CD4-positive, alpha-beta memory T cell (primary cell): ENCODE measurements at places on chromosomes 2 and 18.

GRCh38 chr2:148699830-148700229 is 55.3 kb downstream of the EPC2 start:
- DNase-seq: no peak

DNA sequence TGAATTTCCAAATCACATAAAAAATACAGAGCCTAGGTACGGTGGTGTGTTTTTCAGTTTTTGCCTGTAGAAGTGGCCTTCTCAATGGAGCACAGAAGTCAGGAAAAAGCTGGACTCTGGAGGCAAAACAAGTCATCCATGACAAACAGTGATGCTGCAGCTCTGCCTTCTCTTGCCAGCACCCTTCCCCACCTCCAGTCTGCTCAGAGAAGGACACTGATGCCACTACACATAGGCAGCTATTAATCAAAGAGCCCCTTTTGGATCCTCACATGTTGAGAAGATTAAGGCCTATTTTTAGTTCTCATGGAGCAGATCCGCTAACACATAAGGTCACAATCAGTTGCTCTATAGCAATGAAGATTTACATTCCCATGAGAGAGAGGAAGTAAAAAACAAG is 181.6 kb upstream of the GALNT5 start:
- DNase-seq: no peak

- no peak for DNase-seq
These were observed 208.4 kb upstream of the LRP1B start for GRCh38 chr2:142339261-142339660.

DNA sequence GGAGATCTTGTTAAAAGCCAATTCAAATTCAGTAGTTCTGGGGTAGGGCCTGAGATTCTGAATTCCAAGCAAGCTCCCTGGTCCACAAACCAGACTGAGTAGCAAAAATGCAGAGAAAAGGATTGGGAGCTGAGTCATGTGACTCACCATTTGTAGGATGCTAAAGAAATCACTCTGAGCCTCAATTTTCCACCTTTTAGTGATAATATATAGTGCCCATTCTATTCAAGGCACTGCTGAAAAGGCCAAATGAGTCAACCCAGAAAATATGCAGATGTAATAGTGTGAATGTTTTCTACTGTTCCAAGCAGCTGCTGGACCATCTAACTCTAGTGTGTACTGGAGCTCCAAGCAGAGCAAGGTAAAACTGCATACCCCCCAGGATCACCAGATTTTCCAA is 47.2 kb downstream of the SLC14A2 start:
- DNase-seq: no peak

- no peak for DNase-seq
These were observed 796 bp downstream of the RFTN2 start for GRCh38 chr2:197674591-197674990.

- DNase-seq: no peak
These were observed 4.2 kb upstream of the ODC1 start for GRCh38 chr2:10452312-10452711.

DNA sequence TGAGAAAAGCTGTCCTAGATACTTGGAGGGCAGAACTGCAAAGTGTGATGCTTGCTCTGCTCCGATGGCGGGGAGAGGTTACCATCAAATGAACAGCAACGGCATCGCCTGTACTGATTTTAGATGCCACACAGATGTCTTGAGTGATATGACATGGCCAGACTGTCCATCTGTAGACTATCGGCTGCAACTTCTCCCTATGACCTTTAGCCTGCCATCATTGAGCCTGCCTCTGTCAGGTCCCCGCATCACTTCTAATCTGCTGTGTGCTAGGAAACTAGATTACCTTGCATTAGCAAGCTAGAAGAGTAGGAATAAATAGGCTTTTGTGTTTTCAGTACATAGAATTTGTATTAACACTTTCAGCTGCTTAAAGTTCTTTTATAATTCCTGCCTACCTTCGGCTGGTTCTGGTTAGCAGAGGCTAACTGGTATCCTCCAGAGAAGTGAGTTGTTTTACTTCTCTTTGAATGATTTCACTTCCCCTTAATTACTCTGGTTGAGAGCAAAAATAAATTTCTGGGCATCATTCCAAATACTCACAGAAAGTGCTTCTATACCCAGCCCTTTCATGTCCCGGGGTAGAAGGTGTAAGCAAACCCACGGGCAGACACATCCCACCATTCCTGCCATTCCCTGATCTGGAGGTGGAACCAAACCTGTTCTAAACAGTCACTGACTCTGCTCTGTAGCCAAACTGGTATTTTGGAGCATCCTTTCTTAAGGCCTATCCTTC is 24.0 kb downstream of the GAREM2 start:
- DNase-seq: no peak
